ENCODE measurements at places on chromosomes 12 and 14. TPM values are rescaled to one million over a fixed set of nuclear protein-coding genes. Genes with fewer than 3 reads are reported as not detected.
A peak's percentile ranks its signal among the peaks of the same experiment; 100 is the strongest.

DNA sequence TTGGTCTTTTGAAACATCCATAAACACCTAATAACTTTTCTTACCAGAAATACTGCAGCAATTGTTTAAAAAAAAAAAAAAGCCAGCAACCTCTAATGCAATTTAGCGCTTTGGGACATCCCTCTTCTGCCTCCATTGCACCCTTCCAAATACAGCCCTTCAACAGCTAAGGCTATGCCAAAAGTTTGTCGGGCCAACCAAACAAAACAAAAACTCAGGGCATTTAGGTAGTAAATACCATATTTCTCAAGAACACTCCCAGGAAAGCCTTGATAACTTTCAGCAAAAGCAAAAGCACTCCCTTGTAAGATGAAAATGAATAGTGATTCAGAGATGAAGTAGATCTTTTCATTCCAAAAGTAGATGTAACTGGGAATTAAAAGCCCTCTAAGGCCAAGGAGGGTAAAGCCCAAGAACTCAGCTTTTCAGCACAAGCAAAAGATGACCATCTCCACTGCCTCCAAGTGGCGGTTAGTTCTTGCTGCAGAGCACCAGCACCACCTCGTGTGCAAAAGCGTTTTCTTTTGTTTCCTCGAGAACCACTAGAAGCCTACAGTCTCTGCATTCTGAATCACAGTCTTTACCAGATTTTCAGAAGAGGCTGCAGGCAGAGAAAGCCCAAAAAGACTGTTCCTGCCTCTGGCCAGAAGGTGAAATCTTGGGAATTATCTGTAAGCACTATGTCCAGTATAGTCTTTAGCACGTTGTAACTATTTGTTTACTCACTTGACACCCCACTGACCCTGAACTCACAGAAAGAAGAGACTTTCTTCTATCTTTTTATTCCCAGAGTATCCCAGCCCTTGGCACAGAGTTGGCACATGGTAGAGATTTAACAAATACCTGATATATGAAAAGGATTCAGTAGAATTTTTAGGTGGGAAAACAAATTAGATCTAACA, 53.1 kb downstream of the SIX6 start:
- H3K27me3 ChIP-seq: no peaks in the 10 kb centered on the region
- DNase-seq: no peak
- no peak overlapping the region for H3K27ac ChIP-seq
- no peaks in the 10 kb centered on the region for H3K36me3 ChIP-seq
- H3K4me3 ChIP-seq: no peak overlapping the region

DNA sequence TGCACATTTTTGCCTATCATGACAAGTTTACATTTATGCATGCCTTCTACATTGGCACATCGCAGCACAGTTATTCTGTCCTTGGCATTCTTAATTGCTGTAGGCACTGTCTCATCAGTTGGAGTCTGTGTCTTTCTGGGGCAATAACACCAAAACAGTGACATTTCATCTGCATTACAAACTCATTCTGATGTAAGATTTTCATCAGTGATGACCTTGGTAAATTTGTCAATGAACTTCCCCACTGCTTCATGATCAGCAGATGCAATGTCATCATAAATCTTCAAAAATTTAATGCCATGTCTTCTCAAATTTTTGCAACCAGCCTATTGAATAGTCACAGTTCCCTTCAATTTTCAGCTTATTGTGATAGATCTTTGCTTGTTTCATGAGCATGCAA, 85.5 kb downstream of the CAPZA3 start:
- H3K36me3 ChIP-seq: no peaks in the 10 kb centered on the region
- no peak for DNase-seq
- no peak overlapping the region for H3K27ac ChIP-seq
- peaks cover 7% of the 10 kb centered on the region for H3K4me1 ChIP-seq

GRCh38 chr14:91244501-91244901, at the start of gene GPR68:
TSS of gene GPR68 (minus strand) at chr14:91244704. CDS start at chr14:91235050, 9,654 bp downstream.
- no peaks in the 10 kb centered on the region for H3K27me3 ChIP-seq
- DNase-seq: no peak
- H3K4me3 ChIP-seq: peak within 1 kb of the TSS; percentile 25

DNA sequence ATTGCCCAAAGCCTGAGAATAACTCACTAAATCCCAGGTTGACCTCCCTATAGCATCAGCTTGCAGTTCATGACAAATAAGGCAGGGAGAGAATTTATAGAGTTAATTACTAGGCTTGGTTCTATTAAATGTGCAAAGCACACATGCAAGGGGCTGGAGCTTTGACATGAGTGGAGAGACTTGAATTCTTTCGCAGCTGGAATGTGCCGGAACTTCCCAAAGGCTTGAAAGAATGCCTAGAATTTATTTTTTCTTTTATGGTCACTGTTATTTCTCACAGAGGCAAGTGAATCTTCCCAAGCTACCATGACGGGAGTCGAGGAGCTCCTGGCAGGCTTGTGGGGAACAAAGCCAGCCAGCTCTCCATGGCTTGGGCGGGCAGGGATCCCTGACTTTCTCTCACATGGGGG, 95.5 kb upstream of the USP44 start:
- no peaks in the 10 kb centered on the region for H3K27me3 ChIP-seq
- H3K4me1 ChIP-seq: peaks cover 19% of the 10 kb centered on the region
- no peak overlapping the region for H3K4me3 ChIP-seq

DNA sequence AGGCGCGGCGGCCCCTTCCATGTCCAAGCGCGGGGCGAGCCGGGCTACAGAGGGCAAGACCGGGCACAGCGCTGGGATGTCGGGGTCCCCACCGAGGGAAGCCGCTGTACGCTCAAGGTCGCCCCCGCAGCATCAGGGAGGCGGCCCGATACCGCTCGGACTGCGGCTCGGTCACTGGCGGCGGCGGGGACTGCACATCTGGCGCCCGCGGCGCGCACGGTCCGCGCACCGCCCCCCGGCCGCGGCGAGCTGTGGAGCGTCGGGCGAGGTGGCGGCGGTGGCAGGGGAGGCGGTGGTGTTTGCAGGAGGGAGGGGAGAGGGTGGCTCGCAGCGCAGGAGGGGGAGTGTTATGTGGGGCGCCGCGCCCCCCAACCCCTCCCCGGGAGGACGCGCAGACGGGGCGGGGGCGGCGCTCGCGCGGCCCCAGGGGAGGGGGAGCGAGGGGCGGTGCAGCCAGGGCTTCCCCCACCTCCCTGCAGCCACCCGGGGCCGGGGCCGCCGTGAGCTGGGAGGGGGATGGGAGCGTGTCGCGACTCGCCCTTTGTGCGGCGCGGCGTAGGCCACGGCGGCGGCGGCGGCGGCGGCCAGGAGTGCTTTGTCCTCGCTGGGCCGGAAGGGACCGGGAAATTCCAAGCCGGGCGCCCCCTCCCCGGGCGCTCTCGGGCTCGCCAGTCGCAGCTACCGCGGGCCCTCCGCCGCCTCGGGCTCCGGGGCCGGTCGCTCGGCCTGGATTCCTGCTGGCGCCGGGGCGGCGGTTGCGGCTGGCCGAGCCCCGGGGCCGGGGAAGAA, at the start of gene NUAK1:
Gene NUAK1 (minus strand): TSS at position 322 of the 789 bp plus-strand sequence. CDS start 301 bp downstream, at position 21.
- peak within 1 kb of the TSS; percentile 96 for H3K27ac ChIP-seq
- H3K4me3 ChIP-seq: peak within 1 kb of the TSS; percentile 82
- peaks cover 72% of the 10 kb centered on the region for H3K4me1 ChIP-seq
- H3K27me3 ChIP-seq: no peaks in the 10 kb centered on the region
- no peaks in the 10 kb centered on the region for H3K36me3 ChIP-seq
- DNase-seq: no peak

- no peak for DNase-seq
- no peaks in the 10 kb centered on the region for H3K27me3 ChIP-seq
- H3K4me1 ChIP-seq: no peaks in the 10 kb centered on the region
- peak overlapping the region; percentile 73 for H3K27ac ChIP-seq
- H3K36me3 ChIP-seq: no peaks in the 10 kb centered on the region
Measured at GRCh38 chr14:68060198-68060597, 240.6 kb downstream of the RAD51B start.

GRCh38 chr12:112381406-112381882, 787 bp downstream of the HECTD4 start:
- H3K36me3 ChIP-seq: no peaks in the 10 kb centered on the region
- H3K4me1 ChIP-seq: peaks cover 24% of the 10 kb centered on the region
- no peaks in the 10 kb centered on the region for H3K27me3 ChIP-seq
- no peak for DNase-seq

DNA sequence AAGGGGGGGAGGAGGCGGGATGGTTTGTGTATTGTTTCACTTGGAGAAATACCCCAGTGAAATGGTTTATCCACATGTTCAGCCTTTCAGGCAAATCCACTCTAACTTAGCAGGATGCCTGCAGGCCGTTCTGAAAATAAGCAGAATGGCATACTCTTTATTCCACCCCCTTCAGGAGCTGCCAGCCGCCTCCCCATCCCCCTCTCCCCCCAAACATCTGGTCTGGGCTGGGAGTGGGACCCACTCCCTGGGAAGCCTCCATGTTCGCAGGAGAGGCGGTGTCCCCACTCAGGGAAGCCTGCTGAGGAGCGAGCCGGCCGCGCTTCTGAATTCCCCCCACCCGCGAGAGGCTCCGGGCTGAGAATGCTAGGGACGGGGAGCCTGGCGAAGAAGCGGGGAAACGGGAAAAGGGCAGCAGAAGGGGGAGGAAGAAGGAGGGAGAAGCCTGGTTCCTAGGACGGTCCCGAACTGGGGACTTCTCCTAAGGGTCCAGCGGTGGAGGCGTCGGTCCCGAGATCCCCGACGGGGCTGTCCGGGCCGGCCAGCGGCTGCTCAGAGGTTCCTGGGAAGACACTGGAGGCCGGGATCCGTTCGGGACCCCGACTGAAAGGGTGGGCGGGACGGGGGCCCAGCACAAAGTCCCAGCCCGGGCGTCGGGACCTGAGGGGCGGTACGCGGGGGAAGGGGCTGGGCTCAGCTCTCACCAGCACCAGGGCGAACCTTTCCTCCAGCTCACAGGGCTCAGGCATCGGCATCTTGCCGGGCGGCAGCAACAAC, 666 bp downstream of the FMNL3 start:
- no peak for DNase-seq
- no peaks in the 10 kb centered on the region for H3K36me3 ChIP-seq
- peak overlapping the region; percentile 85 for H3K27ac ChIP-seq
- peak overlapping the region; percentile 78 for H3K4me3 ChIP-seq
- H3K27me3 ChIP-seq: no peaks in the 10 kb centered on the region

Gene TCTN1
- 20.9 TPM for total RNA-seq

Gene ERP29
- total RNA-seq: 35.1 TPM

Gene NOC4L
- 10.7 TPM for total RNA-seq

Gene HHIPL1
- total RNA-seq: 6.1 TPM

Gene CABP1
- total RNA-seq: 2.5 TPM

Gene KRT77
- total RNA-seq: not detected

Gene GPRC5D
- not detected for total RNA-seq

Gene CPNE6
- 0.34 TPM for total RNA-seq

All from esophagus muscularis mucosa (tissue), 4 donors.